ENCODE measurements at places on chromosomes 16 and 17.
A peak's percentile ranks its signal among the peaks of the same experiment; 100 is the strongest.

DNA sequence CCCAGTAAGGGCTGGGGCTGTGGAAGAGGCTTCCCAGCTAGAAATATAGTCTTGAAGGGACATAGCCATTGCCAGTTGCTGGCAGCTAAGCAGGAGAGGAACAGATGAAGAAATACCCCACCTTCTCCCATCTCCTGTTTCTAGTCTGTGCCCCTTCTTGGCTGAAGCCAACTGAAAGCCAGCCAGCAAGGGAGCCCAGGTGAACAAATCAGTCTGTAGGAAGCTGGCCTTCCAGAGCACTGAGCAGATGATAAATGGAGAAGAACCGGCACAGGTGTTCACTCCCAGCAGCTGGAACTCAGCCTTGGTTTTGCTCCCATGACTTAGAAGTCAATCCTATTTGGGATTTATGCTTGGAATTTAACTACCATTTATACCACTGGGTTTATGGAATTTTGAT lies 69.2 kb upstream of the DHX40 start:
- no peaks in the 10 kb centered on the region for H3K27me3 ChIP-seq
- peaks cover 8% of the 10 kb centered on the region for H3K4me1 ChIP-seq
- H3K36me3 ChIP-seq = no peaks in the 10 kb centered on the region
- DNase-seq = no peak

GRCh38 chr17:37643869-37644268 lies 623 bp upstream of the DDX52 start:
- no peaks in the 10 kb centered on the region for H3K27me3 ChIP-seq
- DNase-seq = peak; percentile 66
- H3K36me3 ChIP-seq = no peaks in the 10 kb centered on the region
- H3K27ac ChIP-seq = peak overlapping the region; percentile 65
- H3K4me3 ChIP-seq = peak overlapping the region; percentile 88

DNA sequence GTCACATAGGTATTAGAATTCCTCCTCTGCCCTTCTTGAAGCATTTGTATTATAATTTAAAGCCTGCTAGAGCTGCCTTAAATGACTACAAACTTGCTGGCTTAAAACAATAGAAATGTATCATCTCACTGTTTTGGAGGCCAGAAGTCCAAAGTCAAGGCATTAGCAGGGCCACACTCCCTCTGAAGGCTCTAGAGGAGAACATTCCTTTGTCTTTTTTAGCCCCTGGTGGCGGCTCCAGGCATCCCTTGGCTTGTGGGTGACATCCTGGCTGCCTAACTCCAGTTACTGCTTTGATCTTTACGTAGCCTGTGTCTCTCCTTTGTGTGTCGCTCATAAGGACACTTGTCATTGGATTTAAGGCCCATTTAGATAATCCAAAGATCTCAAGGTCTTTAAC lies 186.6 kb upstream of the SALL1 start:
- DNase-seq = peak; percentile 31
- H3K4me1 ChIP-seq = no peaks in the 10 kb centered on the region
- no peak overlapping the region for H3K4me3 ChIP-seq
- H3K27ac ChIP-seq = no peak overlapping the region
- no peaks in the 10 kb centered on the region for H3K36me3 ChIP-seq
- H3K27me3 ChIP-seq = no peaks in the 10 kb centered on the region

- no peaks in the 10 kb centered on the region for H3K36me3 ChIP-seq
- peak overlapping the region; percentile 82 for H3K27ac ChIP-seq
- peaks cover 12% of the 10 kb centered on the region for H3K4me1 ChIP-seq
- peak overlapping the region; percentile 65 for H3K4me3 ChIP-seq
Measured at GRCh38 chr16:21300309-21301167, 22.4 kb upstream of the CRYM start.

- no peak for DNase-seq
- H3K4me1 ChIP-seq = peaks cover 13% of the 10 kb centered on the region
- no peaks in the 10 kb centered on the region for H3K36me3 ChIP-seq
- H3K27me3 ChIP-seq = no peaks in the 10 kb centered on the region
- no peak overlapping the region for H3K27ac ChIP-seq
- H3K4me3 ChIP-seq = no peak overlapping the region
Measured at GRCh38 chr17:73067075-73067474, 25.4 kb downstream of the SLC39A11 start.

GRCh38 chr17:57572062-57572461 lies 173.0 kb downstream of the CCDC182 start:
- no peak overlapping the region for H3K4me3 ChIP-seq

GRCh38 chr16:50246299-50247122 lies 19.8 kb upstream of the ADCY7 start:
- H3K36me3 ChIP-seq = no peaks in the 10 kb centered on the region
- no peak for DNase-seq
- H3K27me3 ChIP-seq = no peaks in the 10 kb centered on the region
- peak overlapping the region; percentile 85 for H3K27ac ChIP-seq
- peak overlapping the region; percentile 47 for H3K4me3 ChIP-seq

DNA sequence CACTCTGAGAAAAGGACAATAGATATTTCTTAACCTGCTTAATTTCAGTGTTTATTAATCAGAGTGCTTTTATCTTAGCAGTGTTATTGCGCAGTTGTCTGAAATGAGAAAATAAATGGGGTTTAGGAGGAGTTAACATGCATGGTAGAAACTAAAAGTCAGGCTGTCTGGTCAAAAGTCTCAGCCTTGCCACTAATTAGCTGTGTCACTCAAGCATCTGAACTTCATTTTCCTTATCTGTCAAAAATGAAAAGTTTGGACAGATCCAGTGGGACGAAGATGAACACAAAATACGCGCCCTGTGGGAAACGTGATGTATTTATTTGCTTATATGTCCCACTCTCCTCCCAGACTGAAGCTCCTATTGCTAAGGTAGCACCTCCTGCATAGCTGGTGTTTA lies 6.3 kb upstream of the MEIOB start:
- no peaks in the 10 kb centered on the region for H3K36me3 ChIP-seq
- H3K4me1 ChIP-seq = no peaks in the 10 kb centered on the region
- no peak for DNase-seq
- H3K27me3 ChIP-seq = no peaks in the 10 kb centered on the region
- H3K27ac ChIP-seq = no peak overlapping the region
- no peak overlapping the region for H3K4me3 ChIP-seq

DNA sequence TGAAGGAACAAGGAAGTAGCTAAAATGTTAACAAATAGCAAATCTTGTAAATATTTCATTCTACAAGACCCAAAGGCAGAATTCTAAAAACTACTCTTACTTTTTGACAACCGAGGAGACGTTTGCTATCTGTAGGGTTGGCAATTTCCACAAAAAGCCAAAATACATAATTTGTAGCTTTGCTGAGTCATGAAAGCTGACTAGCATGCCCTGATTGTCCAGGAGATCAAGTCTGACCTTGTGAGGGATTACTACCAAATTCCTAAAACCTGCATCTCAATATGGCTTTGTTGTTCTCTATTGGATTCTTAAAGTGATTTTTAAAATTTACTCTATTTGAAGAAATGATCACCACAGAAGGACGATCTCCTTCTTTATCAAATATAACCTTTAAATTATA lies 10.8 kb downstream of the DNAJA2 start:
- H3K4me1 ChIP-seq = peaks cover 6% of the 10 kb centered on the region
- H3K27me3 ChIP-seq = no peaks in the 10 kb centered on the region
- DNase-seq = no peak
- H3K27ac ChIP-seq = no peak overlapping the region

GRCh38 chr17:82414548-82415281 lies 3.4 kb upstream of the HEXD start:
- peak; percentile 63 for DNase-seq
- H3K36me3 ChIP-seq = peaks cover 2% of the 10 kb centered on the region
- no peak overlapping the region for H3K4me3 ChIP-seq
- no peaks in the 10 kb centered on the region for H3K27me3 ChIP-seq
- no peak overlapping the region for H3K27ac ChIP-seq
- H3K4me1 ChIP-seq = 0 out of 2 replicates have a peak, but pooled peaks cover 3% of the 10 kb centered on the region

DNA sequence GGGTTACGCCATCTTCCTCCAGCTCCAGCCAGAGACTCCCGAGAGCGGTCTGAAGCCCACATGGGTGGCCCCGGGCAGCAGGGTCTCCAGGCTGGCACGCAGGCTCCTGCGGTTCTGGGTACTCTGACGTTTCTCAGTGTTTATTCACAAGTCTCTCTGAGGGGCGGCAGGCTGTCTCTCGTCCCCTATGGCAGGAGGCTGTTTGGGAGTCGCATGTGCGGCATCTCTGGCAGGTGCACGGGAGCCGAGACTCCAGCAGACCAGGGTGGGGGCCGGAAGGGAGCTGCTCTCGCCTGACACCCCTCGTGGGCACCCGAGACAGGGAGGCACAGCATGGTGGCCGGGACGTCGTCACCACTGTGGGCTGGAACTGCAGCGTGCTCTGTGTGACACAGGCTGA lies 48.1 kb downstream of the ZNF778 start:
- peaks cover 6% of the 10 kb centered on the region for H3K36me3 ChIP-seq
- no peaks in the 10 kb centered on the region for H3K27me3 ChIP-seq
- no peaks in the 10 kb centered on the region for H3K4me1 ChIP-seq

- H3K36me3 ChIP-seq = no peaks in the 10 kb centered on the region
- H3K4me3 ChIP-seq = no peak overlapping the region
- H3K4me1 ChIP-seq = peaks cover 58% of the 10 kb centered on the region
Measured at GRCh38 chr17:73797594-73798110, 153.4 kb upstream of the SDK2 start.

- no peak overlapping the region for H3K27ac ChIP-seq
- H3K27me3 ChIP-seq = no peaks in the 10 kb centered on the region
- no peak overlapping the region for H3K4me3 ChIP-seq
- DNase-seq = no peak
Measured at GRCh38 chr17:15409721-15410250, 57.6 kb downstream of the CDRT4 start.

DNA sequence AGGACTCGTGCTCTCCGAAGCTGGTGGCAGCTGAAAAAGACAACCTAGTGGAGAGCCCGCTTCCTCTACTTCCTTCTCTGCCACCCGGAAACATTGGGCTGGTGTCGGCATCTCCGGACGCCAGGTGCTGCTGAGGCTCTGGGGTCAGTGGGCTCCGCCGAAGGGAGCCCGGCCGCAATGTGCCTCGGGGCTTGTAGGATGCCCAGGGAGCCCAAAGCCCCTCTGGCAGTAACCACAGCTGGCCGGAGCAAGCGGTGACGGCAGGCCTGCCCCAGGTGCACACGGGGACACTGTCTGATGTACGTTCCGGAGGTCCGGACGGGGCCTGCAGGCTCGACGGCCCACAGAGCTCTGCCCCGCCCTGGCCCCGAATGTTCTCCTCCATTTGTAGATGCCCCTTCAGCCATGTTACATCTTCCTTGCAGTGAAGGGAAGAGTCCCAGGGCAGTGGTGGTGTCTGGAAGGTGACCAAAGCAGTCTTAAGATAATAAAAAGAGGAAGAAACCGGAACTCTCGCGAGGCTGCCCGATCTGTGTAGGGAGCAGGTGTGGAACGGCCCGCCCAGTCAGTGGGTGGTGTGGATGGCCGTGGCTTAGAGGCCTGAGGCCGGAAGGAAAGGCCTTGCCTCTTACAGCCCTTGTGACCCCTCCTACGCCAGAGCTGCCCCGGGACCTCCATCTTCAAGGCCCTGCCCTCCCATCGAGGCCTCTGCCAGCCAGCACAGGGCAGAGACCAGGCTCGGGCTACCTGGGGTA lies 22.6 kb downstream of the NDUFAF8 start:
- peaks cover 6% of the 10 kb centered on the region for H3K36me3 ChIP-seq
- no peak overlapping the region for H3K4me3 ChIP-seq

DNA sequence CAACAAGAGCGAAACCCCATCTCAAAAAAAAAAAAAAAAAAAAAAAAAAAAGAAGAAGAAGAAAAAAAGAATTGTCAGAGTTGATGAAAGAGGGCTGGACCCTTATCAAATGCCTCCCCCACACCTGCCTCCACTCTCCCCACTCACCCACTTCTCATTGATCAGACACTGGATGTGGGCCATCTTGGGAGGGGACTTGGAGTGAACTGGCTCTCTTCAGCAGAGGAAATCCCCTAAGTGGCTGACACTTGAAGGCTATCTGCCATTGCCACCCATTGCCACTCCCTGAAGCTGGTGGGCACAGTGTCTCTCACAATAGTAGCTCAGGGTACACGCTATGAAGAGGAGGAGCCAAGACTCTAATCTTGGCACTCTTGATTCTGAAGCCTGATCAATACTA lies 1.6 kb downstream of the ITGA2B start:
- H3K27me3 ChIP-seq = no peaks in the 10 kb centered on the region
- H3K27ac ChIP-seq = no peak overlapping the region
- no peaks in the 10 kb centered on the region for H3K36me3 ChIP-seq

DNA sequence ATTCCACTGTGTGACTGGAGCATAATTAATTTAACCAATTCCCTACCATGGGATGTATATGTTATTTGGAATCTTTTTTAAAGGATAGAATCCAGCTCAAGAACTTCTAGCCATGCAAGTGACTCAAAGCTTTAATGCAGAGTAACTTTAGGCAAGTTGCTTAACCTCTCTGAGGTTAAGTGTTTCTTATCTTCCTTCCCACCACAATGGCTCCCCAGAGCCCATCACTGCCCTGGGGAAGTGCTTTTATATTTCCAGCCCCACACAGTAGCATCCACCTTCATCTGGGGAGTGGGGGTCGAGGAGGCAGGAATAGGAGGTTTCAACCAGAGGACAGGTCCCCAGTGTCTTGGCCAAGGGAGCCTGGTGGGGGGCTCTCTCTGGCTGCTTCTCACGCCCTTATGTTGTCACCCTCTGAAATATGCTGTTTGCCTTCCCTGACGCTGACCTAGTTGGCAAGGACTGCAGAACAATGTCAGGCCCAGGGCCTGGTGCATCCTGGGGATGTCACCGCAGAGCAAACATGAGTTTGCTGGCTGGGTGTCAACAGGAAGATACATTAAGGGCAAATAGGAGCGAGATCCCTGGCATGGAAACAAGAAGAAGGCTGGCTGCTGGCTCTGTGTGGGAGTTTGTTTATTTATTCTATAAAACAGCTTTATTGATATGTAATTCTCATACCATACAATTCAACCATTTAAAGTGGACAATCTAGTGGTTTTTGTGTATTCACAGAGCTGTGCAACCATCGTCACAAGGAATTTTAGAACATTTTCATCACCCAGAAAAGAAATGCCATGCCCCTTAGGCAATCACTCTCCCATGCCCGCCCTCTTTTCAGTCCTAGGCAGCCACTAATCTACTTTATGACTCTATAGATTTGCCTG lies 46.6 kb upstream of the WSB1 start:
- no peak overlapping the region for H3K27ac ChIP-seq
- no peaks in the 10 kb centered on the region for H3K36me3 ChIP-seq
- no peak for DNase-seq
- peaks cover 25% of the 10 kb centered on the region for H3K4me1 ChIP-seq
